ENCODE measurements at places on chromosomes 3 and 15. TPM values are rescaled to one million over a fixed set of nuclear protein-coding genes. Genes with fewer than 3 reads are reported as not detected.

- DNase-seq = no peak
Measured at GRCh38 chr3:157263027-157263426, 103.1 kb upstream of the CCNL1 start.

DNA sequence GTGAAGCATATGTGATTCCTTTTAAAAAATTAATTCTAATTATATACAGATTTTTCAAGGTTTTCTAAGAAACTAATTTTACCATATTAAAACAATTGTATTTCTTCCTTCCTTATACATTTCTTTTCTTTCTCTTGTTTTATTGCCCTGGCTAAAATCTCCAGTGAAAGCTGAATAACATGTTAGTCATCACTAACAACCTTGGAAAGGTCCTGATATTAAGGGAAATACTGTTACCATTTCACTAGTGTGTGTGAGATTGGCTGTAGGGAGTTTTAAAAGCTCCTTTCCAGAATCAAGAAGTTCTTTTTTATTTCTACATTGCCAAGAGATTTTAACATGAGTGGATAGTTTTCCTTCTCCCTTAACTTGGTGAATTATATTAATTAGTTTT, 229.7 kb upstream of the EIF1B start:
- no peak for DNase-seq

- DNase-seq = no peak
Measured at GRCh38 chr3:192935441-192935840, 17.8 kb upstream of the MB21D2 start.

DNA sequence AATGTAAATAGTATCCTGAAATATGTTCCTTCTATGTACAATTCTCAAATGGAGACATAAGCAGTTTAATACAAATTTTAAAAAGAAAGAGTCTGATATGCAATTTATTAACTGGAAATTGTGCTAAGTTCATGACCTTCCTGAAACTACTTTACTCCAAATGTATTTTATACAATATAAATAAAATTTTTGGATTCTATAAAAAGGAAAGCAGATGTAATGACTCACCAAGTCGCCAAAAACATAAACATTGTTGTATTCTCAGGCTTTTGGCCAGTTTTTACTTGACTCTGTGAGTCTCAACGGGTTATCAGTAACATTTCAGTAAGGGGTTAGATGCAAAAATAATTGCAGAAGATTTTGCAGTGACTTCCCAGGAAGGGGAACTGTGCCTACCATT, 948.2 kb downstream of the EPHA3 start:
- no peak for DNase-seq

CYP1A2 gene
- total RNA-seq = not detected

TMEM207 gene
- total RNA-seq = not detected

MCF2L2 gene
- total RNA-seq = 12.9 TPM
